ENCODE measurements at places on chromosomes 16 and 17.
A peak's percentile ranks its signal among the peaks of the same experiment; 100 is the strongest.

DNA sequence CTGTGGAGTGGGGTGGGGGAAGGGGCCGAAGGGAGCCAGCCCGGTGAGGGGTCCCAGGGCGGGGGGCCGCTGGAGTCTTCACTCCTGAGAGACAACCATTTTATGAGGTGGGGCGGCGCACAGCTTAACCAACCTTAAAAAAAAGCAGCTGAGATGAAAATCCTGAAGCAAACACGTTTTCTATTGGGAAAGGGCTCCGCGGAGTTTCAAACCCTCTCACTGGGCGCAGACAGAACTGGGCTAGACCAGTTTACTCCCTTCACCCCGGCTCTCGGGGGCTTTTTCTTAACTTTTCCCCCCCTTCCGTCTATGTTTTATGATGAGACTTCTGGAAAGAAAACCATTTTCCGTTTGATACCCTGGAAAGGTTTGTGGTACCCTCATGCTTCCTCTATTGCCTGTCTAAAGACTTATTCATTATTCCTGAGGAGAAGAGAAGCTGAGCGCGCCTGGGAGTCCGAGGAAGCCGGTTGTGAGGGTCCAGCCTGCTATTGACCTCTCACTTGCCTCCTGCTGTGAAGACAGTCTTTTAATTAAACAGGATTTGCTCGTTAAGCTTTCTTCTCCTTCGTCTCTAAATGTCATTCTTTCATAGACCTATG, 482 bp upstream of the SSH2 start:
- DNase-seq = no peak

DNA sequence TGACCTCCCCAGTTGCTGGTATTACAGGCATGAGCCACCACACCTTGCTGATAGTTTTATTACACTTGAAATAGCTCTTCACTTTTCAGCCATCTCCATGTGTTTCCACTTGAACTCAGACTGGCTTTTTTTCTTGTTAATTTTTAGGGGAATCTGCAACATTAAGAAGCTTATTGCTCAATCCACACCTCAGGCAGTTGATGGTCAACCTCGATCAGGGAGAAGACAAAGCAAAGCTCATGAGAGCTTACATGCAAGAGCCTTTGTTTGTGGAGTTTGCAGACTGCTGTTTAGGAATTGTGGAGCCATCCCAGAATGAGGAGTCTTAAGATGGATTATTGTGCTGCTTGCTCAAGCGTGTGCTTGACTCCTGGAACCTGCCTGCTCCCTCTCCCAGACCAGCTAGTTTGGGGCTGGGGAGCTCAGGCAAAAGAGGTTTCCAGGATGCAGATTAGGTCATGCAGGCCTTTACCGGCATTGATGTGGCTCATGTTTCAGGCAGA, 8.6 kb downstream of the ZNHIT3 start:
- DNase-seq = no peak

GRCh38 chr16:11913425-11914079, 2.2 kb downstream of the GSPT1 start:
- no peak for DNase-seq

DNA sequence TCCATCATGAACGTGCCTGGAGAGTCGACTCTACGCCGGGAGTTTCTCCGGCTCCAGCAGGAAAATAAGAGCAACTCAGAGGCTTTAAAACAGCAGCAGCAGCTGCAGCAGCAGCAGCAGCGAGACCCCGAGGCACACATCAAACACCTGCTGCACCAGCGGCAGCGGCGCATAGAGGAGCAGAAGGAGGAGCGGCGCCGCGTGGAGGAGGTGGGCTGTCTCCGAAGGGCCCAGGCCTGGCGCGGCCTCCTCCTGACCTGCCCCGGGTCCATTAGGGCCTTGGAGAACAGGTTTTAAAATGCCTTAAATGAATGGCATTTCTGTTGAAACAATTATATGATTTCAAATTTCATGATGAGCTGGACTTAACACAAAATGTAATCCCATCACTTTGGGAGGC, 11.8 kb upstream of the C17orf107 start:
- DNase-seq = no peak

GRCh38 chr17:30939051-30939689, 17.4 kb downstream of the ADAP2 start:
- no peak for DNase-seq

- no peak for DNase-seq
Measured at GRCh38 chr17:17064322-17064721, 22.1 kb downstream of the MPRIP start.

DNA sequence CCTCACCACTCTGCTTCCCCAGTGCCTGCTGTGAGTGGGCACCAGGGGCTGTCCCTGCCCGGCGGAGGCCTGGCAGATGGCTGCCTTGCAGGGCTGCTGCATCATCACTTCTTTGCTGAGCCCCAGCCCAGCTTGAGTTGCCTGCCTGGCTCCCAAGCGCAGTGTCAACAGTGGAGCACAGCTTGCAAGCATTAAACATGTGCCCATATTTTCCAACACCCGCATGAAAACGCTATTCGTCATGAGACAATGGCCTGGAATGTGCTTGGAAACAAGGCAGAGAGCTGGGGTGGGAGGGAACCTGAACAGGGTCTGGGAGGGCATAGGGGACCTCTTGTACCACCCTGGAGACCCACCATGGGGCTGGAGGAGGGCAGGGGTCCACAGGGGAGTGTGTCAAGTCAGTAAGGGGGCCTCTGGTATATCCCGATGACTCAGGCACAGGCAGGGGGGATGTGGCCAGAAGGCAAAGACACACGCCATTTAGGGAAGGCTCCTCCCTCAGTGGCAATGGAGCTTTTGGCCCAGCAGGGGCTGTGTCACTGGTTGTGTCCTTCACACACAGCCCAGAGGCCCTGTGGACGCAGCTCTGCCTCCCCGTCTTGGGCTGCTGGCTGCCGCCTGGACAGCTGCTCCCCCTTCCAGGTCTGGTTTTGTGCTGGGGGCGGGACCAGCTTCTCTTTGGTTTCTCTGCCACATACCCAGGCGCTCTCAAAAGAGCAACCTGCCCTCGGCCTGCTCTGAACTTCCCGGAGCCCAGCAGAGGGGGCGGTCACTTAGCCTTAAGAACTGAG, 17.4 kb upstream of the MTSS2 start:
- no peak for DNase-seq

GRCh38 chr17:72955391-72956140, 136.9 kb downstream of the SLC39A11 start:
- DNase-seq = no peak

DNA sequence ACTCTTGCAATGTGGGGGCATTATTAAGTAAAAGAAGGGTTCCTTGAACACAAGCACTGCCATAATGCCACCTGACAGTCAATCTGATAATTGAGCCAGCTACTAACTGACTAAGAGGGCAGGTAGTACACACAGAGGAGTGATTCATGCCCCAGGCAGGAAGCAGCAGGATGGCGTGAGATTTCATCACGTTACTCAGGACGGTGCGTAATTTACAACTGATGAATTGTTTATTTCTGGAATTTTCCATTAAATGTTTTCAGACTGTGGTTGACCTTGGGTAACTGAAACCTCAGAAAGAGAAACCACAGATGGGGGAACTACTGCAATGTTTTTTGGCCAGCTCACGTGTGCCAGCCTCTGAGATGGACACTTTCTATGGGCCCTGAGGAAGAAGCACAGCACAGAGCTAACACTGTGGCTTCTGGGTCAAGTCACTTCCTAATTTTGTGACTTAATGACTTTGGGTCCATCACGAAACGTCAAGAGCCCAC, 46.7 kb downstream of the C17orf67 start:
- DNase-seq = peak; percentile 30

DNA sequence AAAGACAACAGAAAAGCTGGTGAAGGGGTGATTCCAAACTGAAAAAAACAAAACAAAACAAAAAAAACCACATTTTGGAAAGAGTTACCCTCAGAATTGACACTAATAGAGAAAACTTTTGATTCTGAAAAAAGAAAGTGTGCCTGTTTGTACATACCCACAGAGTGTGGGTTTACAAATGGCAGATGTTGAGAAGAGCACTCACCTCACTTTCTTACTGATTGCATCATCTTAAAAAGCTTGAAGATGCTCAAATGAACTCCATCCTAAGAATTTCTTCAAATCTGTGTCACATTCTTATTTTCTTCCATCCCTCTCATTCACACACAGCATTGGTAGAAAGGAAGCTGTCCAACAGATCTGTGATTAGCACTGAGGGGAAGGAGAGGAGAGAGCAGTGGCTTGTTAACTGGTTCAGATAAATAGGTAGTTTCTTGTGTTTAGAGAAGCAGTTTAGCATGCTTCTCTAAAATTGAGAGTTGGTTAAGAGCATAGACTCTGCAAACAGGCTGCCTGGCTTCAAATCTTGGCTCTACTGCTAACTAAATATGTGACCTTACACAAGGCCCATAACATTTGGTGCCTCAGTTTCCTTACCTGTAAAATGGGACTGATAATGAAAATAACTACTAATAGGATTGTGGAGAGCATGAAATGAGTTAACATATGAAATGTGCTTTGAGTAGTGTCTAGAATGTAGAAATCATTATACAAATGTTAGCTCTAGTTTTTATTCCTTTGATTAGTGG, 6.9 kb downstream of the GNAO1 start:
- no peak for DNase-seq

DNA sequence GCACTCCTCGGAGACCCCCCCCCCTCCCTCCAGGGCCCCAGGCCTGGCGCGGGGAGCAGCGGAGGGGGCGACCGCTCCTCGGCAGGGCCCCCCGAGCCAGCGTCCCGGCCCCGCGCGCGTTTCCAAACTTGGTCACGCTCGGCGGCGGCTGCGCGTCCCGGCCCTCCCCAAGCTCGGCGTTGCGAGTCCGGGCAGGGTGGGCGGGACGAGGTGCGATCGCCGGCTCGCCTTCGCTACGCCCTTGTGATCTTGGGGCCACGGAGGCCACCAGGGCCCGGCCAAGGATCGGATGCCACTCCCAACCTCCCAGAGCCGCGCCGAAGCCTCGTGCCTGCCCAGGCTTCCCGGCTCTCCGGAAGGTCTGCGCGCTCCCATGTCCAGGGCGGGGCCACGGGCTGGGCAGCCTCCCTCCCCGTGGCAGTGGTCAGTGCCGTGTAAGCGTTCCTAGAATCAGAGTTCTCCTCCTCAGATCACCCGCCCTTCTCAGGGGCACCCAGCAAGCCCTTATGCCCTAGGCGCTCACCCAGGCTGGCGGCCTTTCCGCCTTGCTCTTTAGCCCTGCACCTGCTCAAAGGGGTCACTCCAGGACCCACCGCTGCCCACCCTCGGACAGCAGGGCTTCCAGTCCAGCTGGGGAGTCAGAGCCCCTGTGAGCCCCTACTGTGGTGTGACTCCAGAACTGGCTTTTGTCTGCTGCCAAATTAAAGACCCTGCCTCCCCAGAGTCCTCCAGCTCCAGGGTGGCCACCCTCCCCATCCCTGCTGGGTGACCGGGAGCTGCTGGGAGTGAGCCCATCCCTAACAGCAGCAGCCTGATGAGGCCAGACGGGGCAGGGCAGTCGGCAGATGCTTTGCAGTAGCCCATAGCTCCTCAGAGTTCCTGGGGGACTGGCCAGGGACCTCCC, 12.2 kb upstream of the MRPS23 start:
- DNase-seq = no peak

DNA sequence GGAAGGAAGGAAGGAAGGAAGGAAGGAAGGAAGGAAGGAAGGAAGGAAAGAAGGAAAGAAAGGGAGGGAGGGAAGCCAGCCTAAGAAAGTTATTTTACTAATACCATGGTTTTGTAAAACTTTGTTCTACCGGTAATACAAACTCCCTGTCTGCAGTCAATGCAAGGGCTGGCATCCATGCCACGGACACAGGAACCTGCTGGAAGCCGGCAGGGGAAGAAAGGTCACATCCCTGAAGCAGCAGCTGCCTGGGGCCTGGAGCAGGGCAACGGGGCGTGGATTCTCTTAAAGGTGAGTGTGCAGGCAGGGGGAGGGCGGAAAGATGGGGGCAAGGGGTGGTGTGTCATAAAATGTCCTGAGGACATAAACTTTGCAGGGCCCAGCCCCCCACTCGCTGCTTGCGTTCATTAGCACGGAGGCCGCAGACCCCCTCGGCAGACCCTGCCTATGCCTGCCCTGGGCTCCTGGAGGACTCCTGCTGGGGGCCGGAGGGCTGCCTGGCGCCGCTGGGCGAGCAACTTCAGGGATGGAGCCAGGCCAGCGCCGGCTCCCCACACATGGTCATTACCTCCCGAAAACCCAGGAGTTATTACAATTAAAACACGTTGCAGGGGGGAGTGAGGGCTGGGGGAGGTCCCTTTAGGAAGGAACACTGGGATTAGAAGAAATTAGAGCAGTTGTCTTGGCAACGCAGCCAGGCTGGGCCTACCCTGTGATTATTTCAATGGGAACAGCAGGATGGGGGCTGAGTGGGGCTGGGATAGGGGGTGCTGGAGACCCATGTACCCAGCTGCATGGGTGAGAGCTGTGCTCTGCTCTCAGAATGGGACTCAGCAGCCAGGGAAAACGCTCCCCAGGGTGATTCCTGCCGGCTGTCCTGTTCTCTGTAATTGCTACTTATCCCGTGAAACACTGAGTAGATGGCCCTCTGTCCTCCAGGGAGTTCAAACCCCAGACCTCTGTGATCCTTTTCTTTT, 257.9 kb downstream of the SOX9 start:
- DNase-seq = no peak

DNA sequence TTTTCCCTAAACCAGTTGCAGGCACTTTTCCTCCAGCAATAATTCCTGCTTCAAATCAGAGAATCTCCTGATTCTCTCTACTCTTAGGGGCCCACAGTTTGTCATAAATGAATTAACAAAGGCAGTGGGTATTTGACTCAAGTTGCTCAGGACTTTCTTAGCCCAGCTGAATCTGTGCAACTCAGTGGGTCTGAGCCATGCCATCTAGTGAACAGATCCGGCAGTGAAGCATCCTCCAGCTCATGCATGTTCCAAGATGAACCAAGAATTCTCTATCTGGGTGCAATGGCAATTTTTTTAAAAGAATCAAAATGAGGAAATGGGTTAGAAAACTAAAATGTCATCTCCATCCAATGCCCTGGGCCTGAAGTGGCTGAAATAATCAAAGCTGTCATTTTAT, 575.2 kb upstream of the CDH11 start:
- DNase-seq = no peak

- no peak for DNase-seq
Measured at GRCh38 chr17:2487306-2487705, 24.4 kb downstream of the METTL16 start.

- no peak for DNase-seq
Measured at GRCh38 chr17:64323774-64324173, 60.7 kb upstream of the TEX2 start.

GRCh38 chr17:80743181-80743771, 198.6 kb downstream of the RPTOR start:
- DNase-seq = no peak

Measured in activated naive CD8-positive, alpha-beta T cell treated with anti-CD3 and anti-CD28 coated beads, Interleukin-2, amount 50 U/mL, for 16 hours (primary cell).